ENCODE measurements at places on chromosomes 4 and X. TPM values are rescaled to one million over a fixed set of nuclear protein-coding genes. Genes with fewer than 3 reads are reported as not detected.

Gene ASB9
- 0.49 TPM for total RNA-seq

Gene ITGB1BP2
- total RNA-seq: 5.6 TPM

Gene NOX1
- total RNA-seq: not detected

Gene PAK3
- total RNA-seq: 0.26 TPM

GRCh38 chr4:9933956-9934355 is 87.3 kb downstream of the SLC2A9 start:
- H3K4me3 ChIP-seq: no peak overlapping the region
- peaks cover 6% of the 10 kb centered on the region for H3K27me3 ChIP-seq
- no peaks in the 10 kb centered on the region for H3K36me3 ChIP-seq
- DNase-seq: no peak
- H3K27ac ChIP-seq: no peak overlapping the region

GRCh38 chr4:181793096-181793495 is 450.1 kb upstream of the TENM3 start:
- DNase-seq: no peak
- H3K36me3 ChIP-seq: no peaks in the 10 kb centered on the region
- H3K27ac ChIP-seq: no peak overlapping the region
- no peak overlapping the region for H3K4me3 ChIP-seq

DNA sequence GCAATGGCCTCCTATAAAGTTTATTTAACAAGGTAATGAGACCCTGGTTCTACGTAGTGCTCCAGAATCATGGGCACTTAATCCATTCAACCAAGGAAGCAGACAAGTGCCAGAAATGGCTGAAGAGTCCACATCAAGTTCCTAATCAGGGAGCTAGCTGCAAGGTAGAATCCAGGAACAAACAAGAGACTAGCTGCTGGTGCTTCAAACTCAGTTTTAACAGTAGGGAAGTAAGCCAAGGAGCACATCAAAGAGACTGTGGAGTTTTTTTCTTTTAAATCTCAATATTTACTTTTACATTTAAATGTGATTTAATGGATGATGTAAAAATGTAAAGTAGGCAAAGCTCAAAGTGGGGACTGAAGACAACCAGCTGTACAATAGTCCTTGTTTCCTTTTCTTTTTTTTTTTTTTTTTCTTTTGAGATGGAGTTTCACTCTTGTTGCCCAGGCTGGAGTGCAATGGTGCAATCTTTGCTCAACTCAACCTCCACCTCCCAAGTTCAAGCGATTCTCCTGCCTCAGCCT is 630.4 kb downstream of the CCSER1 start:
- no peaks in the 10 kb centered on the region for H3K4me1 ChIP-seq
- no peak overlapping the region for H3K27ac ChIP-seq
- no peaks in the 10 kb centered on the region for H3K27me3 ChIP-seq
- no peaks in the 10 kb centered on the region for H3K36me3 ChIP-seq

DNA sequence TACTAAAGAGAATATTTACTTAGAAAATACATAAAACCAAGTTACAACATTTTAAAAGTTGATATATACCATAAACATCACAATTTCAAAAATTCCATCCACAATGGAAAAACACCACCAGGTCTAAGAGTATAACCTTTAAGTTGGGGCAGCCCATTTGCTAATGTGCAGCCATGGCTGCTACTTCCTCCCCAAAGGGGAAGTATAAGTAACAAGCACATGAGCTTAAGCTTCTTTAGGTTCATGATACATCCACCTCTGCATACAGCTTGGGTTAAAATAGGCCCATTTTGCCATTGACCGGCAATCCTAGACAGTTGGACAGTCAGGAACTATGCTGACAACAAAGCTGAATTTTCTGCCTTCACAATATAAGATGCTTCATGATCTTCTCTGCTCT is 16.6 kb upstream of the GASK1B start:
- H3K27ac ChIP-seq: no peak overlapping the region
- no peaks in the 10 kb centered on the region for H3K27me3 ChIP-seq
- DNase-seq: no peak
- H3K36me3 ChIP-seq: no peaks in the 10 kb centered on the region
